GM12865 (cell line): ENCODE measurements at places on chromosomes 5 and 9.

DNA sequence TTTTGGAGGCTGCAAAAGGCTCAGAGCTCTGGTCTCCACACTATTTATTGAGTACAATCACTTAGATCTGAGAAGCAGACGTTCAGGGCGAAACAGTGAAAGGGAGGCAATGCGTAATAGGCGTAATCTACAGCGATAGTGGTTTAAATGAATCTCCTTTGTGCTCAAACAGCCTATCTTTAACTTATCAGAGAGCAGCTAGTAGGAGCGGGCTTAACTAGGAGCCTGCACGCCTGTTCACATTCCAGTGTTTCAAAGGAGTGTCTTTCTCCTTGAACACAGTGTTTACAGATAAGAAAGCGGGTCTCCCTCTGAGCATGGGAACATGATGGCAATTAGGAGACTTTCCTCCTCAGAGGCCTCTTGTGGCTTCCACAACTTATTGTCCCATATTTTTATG is 49.4 kb downstream of the AP3B1 start:
- no peak for DNase-seq

- DNase-seq: no peak
Measured at GRCh38 chr9:2745560-2746380, 28.5 kb downstream of the KCNV2 start.

DNA sequence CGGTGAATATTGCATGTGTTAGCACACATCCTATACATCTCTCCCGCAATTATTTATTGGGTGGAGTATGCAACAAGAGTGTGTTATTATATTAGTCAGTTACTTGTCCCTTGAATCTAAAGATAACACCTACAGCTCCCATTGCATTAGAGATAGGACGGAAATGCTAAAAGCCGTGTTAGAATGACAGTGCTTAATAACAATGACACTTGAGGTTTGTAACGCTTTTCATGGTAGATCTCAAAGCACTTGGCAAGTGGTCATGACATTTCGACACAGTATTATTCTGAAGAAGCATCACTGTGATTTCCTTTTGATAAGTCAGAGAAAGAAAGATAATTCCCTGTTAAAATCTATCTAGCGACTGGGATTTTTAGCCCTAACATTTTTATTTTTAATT is 33.4 kb upstream of the TRIO start:
- DNase-seq: no peak

- no peak for DNase-seq
Measured at GRCh38 chr5:7331131-7331530, 64.8 kb upstream of the ADCY2 start.

DNA sequence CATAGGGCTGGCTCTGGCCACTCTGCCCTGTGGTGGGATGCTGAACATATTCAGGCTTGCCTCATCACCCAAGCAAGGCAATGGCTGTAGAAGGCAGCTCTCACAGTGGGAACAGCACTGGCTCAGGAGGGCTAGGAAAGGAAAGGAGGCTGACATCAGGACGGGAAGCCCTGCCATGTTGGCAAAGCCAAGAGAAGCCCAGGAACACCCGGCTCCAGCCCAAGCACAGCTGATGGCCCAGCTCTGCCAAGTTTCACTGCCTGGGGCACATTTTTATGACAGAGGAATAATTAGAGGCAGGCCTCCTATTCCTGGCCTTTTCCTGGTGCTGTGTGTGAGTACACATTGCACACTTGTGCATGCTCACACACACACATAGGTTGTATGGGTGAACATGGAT is 163.6 kb upstream of the SMIM23 start:
- no peak for DNase-seq
